ENCODE measurements at places on chromosomes 11 and 22.
A peak's percentile ranks its signal among the peaks of the same experiment; 100 is the strongest.

GRCh38 chr22:50284479-50284878 is 14.3 kb upstream of the MAPK11 start:
- DNase-seq, result no peak

DNA sequence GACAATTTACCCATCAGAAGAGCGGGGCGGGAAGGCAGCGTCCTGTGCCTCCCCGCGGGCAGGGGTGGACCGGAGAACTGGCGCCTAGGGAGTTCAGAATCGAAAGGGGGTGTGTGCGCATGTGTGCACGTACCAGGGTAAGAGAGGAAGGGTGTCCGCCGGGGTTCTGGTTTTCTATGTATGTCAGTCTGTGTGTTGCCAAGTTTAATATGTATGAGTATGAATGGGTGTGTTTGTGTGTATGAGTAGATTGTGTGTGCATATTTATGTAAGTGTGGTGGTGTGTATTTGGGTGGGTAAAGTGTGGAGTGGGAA is 2.0 kb downstream of the KCNC1 start:
- DNase-seq, result no peak

DNA sequence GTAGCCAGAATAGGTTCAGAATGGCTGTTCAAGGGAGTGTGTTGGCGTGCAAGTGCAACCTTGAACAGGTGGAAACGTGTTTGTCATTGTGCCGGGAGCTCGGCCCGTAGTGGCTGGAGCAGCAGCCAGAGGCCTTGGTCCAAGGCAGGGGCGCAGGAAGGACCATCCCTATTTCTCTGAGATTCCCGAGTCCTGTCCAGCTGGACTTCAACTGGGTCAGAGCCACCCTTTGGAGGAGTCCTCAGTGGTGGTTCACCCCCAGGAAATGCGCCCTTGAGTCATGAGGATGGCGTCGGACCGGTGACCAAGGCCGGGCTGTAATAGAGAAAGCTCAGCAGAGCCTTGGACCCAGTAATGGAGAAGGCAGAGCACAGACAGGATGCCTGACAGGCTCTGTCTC is 1402.0 kb downstream of the BRD1 start:
- DNase-seq, result no peak

GRCh38 chr11:65861165-65861505 is 902 bp downstream of the MUS81 start:
- no peak for DNase-seq

- DNase-seq, result peak; percentile 95
Measured at GRCh38 chr22:42553475-42554361, at the start of gene SERHL2. TSS of gene SERHL2 (plus strand) at chr22:42553956. CDS start at chr22:42554021, 65 bp downstream.

GRCh38 chr22:31148953-31149627 is 8.8 kb upstream of the PLA2G3 start:
- peak; percentile 65 for DNase-seq

- DNase-seq, result peak; percentile 65
Measured at GRCh38 chr22:17639247-17639741, 737 bp downstream of the BCL2L13 start.

DNA sequence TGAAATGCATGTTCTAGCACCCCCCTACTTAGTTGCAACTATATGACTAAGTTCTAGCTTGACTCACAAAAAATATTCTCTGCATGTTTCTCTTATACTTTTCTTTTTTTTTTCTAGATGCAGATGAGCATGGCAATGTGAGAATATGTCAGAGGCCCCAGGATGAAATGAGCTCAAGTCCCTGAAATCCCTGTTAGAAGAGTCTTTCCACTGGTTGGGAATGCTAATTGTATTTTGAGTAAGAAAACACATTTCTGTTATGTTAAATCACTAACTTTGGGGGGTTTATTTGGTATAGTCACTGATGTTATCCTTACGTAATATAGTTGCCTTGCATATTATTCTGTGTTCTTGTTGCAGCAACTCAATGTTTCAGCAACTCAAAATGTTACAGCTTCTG is 306.1 kb upstream of the CCDC179 start:
- DNase-seq, result no peak

DNA sequence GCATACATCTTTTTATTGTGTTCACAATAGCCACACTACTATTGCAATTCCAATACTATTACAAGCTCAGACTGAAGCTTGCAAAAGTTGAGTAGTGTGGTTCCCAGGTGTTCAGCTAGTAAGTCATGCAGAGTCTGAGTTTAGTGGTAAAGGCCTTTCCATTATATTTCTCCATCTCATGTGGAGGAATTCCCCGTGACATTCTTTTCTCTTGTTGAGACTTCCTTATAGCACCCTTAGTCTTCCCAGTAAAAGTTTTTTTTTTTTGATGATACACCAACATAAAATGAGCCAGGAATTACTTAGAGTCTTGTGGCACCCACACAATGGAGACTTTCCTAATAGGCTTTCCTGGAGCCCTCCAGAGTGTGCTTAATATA is 110.8 kb downstream of the UVRAG start:
- DNase-seq, result peak; percentile 18

DNA sequence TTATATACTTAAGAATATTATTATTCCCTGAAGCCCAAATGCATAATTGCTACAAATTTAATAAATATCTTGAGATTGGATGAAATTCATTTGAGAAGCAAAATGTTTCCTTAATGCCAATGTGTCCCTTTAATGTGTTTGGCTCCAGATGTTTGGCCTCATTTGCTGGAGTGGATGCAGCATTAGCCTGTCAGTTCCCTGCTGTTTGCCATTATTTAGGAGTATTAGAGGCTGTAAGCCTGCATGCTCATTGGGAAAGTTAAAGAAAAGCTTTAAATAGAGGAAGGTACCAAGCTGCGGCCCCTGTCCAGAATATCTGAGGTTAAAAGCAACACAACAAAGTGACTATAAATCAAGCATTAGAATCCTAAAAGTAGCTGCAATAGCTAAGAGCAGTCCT is 54.8 kb upstream of the PITPNB start:
- DNase-seq, result no peak

DNA sequence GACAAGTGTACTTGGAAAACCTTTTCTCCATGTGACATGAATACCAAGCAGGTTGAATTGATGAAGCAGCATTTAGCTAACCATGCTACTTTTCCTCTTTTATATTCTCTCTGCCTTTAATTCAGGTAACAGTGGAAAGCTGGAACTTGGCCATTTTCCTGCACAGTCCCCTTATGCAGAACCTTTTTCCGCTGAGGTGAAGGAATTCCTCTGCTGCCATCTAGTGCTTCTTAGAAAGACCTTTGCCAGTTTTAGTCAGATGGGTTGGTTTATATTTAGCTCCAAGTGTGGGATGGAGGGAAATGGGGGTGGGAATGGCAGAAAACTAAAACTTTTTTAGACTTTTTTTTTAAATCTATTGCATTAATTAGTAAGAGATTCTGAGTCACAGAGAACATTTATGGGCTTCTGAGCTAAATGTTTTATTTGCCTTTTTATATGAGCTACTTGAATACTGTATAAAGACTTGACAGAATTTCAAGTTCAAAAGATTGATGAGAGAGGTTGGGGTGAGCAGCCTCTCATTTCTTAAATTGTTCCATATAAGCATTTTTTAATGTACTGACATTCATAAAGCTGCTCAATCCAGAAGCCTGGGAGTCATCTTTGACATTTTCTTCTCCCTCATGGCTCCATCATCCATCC is 153.9 kb upstream of the ZC3H12C start:
- peak; percentile 82 for DNase-seq

DNA sequence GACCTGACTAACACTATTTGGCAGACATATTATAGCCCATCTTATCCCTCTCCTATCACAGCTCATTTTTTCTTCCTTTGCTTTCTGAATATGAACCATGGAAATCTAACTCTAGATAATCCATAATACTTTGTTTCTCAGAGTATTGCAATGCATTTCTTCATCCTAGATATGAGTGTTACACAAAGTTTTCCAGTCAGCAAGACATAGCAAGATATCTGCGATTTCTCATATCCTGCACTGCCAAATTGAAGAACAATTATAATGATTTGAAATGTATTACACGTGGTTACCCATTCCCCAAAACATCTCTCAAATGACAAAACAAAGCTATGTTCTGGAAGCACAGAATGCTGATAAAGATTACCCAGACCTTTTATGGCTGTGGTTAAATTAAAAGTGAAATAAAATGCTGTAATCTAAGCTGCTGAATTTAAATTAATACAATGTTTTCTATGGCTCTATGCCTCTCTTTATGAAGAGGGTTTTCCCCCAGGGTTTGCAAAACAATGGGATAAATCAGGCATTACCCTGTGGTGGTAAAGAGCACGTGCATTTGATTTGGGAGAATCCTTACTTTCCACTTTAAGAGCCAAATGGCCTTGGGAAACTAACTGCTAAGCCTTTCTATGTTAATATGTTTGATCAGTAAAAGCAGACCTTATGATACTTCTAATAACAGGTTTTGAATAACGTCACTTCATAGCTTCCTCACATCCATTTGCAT is 1291.0 kb upstream of the CNTN5 start:
- no peak for DNase-seq

DNA sequence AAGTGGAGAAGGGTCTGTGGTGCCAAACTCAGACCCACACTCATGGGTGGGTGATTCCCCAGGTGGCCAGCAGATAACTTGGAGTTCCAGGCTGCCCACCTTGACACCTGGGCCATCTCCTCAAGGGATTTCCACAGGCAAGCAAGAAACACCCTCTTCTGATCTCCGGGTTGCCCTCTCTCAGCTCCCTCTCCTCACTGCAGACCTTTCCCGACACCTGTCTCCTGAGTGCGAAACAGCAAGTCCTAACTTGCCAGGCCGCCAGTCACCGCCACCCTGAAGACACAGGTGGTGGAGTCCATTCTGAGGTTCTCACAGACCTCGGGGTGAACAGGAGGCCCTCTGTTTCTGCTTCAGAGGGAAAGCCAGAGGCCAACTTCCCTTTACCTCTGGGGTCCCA is 16.6 kb downstream of the GALNT18 start:
- no peak for DNase-seq

DNA sequence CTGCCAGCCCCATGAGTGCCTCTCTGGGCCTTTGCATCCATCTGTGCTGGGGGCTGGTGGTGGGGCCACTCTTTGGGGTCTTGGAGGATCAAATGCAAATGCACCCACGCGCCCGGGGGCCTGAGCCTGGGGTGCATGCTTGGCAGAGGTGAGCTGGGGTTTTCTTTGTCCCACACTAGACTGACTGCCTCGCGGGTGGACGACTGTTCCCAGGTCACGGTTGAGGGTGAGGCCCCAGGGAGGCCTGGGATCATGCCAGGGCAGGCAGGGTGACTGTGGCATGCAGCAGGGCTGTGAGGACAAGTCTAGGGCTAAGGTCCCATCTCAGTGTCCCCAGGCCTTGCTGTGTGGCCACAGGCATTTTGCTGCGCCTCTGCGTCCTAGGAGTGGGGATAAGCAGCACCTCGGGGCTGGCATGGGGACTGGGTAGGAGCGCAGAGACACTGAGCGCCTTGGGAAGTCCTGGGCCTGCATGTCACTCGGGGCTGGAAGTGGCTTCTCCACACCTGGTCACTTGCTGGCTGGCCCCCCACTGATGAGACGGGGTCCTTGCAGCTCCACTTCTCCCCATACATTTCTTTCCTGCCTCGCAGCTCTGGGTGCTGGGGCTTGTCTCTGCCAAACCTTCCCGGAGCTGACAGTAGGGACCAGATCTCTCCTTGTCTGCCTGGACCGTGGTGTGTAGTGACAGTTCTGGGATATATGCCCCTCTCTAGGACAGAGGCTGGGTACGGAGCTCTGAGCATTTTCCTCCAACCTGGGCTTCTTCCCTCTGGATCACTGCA is 133.1 kb downstream of the CTTN start:
- DNase-seq, result no peak

DNA sequence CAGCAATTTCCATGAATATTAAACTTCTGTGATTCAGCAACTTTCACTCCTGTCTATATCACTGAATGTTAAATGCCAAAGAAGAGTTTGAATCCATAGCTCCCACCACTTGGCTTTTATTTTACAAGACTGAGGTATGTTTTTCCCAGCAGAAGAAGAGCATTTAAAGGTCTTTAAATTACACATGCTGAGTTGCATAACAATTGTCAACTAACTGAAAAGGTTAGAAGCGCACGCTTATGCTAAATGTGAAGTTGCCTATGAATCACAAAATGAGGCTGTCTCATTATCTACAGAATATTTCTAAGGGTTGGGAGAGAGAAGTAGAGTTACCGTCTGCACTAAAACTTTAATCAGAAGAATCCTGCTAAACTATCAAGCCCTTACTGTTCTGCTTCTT is 1086.3 kb downstream of the FAM181B start:
- no peak for DNase-seq

Measured in foreskin fibroblast (primary cell).